ENCODE measurements at places on chromosomes 7 and 10.

DNA sequence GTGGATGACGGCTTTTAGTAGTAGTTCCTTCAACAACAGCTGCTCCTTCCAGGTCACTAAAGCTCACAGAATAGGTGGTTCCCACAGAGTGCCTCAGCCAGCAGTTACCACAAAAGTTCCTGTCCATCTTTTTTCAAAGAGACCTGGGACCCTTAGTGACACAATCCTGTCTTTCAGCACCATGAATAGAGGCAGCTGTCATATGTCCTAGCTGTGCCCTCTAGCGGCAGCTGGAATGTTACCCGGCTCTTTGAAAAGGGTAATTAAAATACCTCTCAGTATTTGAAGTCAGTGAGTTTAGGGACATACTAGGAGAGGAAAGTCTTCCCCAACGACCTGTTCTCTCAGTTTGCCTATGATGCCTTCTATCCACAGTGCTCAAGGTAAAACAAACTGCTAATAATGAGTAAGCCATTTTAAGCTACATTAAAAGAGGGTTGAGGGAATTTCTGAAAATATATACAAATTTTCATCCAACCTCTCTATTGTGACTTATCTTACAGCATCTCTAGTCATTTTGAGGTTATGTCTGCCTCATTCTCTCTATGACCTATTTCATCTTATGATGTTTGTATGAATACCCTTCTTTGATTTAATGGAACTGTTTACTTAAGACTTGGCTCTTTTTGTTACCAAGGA is 290.8 kb downstream of the NXPH1 start:
- DNase-seq, result peak; percentile 90

GRCh38 chr10:21699575-21699974 is 165.5 kb downstream of the MLLT10 start:
- DNase-seq, result no peak

DNA sequence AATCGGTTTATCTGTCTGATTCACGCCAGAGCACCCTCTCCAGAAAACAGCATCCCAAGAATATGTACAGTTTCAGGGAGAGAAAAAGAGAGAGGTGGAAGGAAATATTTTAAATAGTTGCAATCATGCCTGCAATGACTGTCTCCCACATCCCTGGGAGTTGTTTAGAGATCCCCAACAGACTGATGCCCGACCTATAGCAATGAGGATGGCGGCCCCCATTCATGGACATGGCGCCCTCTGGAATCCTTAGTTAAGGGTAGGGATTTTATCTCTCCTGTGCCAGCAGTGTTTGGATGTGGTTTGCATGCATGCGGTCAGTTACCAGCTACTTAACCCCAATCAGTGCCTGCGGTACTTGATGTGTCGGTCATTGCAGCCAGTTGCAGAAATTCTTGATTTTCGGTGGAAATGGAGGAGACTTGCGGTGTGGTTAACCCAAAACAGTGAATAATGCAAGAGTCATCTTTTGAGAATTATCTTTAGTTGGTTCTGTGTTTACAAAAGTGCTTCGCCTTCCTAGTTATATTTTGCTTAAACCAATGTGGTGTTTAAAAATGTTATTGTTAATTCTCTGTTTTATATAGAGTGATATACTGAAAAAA is 186.0 kb upstream of the TCF7L2 start:
- DNase-seq, result no peak

- DNase-seq, result no peak
Measured at GRCh38 chr10:59324597-59324996, 37.8 kb downstream of the FAM13C start.

DNA sequence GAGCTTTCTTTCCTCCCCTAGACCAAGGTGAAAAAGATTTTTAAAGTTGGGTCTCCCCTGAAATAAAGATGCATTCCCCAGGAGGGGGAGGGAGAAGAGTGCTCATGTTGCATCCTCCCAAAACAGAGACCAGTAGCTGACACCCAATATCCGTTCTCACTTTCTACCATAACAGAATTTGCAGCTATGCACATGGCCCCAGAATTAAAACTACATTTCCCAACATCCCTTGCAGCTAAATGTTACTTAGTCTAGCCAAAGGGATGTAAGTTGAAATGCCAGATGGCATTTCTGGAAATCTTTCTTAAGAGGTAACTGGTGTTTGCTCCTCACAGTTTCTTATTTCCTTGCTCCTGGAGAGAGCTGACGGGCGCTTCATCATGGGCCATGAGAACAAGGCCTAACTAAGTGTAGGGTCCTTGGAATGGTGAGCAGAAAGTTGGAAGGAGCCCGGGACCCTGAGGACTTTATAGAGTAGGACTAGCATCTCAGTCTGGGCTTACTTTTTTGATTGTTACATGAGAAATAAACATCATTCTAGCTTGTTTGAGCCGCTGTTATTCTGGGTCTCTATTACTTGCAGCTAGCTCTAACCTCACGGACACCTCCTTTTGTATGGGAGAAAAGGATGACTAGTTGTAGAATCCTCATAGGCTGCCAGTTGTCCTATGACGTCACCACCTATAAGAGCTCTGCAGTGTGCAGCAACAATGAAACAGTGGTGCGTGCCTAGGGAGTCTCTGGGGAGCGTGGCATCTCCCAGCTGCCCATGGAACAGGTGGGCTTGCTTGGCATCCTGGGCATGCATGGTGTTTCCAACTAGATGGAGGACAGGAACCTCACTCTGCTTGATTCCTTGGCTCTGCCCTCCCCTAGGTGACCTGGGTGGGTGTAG is 46.1 kb upstream of the EXOC6 start:
- DNase-seq, result peak; percentile 18

- no peak for DNase-seq
Measured at GRCh38 chr7:7703427-7703826, 15.0 kb downstream of the RPA3 start.

DNA sequence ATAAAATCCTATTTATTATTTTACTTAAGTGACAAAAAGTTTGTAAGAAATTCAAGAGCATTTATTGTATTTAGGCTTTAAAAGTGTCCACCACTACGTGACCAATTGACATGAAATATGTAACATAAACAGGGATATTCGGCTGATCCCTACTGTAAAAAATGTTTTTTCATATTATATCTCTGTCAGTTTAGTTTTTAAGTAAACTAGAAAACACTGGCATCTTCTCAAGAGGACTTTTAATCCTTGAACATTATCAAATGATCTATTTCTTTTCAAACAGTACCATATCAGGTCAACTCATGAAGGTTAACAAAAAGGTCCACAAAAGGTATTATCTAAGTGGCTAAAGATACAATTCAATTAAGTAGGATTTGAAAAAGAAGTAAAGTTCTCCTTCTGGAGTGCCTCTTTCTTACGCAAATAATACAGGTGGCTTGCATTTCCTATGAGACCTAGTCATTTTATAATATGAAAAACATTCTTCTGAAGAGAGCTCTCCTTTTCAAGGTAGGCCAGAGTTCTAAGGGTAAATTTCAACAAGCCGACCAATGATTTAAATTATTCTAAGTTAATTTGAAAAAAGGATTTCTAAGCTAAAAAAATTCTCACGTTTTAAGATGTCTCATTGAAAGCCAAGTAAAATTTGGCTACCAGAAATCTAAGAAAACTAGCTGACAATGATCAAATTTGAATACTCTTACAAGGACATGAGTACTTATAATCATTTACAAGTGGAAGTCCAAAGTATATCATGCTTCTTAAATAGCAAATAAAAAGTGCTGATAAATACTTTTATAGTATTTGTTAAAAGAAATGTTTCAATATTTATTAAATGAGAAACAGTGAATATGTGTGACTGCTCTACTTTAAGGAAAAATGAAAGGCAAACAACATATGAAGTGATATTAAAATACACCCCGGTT is 133.5 kb downstream of the NRBF2 start:
- peak; percentile 36 for DNase-seq

DNA sequence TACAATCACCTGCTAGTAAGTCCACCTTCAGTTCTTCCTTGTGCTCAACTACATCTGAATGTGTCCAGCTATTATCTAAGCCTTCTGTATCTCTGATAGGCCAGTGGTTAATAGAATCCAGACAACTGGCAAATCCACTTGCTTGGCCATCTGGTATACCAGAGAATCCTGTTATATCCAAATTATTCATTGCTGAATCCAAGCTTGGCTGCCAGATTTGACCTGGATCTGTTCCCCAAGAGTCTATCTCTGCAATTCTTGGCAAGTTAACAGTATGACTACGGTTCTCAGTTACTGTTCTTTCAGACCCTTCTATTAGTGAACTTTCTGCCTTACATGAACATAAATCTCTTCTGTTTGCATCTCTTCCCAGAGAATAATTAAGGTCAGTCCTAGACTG is 154.6 kb upstream of the TARP start:
- DNase-seq, result no peak

GRCh38 chr7:28481091-28481926 is 69.0 kb downstream of the CREB5 start:
- DNase-seq, result no peak

DNA sequence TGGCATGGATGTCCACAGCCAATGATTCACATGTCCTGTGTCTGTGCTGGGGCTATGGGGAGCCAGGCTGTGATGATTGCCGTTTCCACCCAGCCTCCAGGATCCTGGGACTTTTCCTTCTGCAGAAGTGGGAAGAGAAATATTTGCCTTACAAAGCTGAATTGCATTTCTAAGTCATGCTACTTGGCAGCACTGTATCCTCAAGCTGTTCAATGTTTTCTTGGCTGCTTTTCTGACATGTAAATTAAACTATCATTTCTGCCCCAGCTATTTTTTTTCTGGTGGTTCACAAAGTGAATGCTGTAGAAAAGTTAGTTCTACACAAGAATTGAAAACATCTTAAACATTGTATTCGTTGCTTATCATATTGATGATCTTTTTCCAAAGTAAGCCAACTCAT is 51.9 kb upstream of the TCERG1L start:
- DNase-seq, result no peak

GRCh38 chr7:20270867-20271266 is 53.7 kb upstream of the MACC1 start:
- peak; percentile 64 for DNase-seq

GRCh38 chr10:1409392-1409791 is 327.9 kb downstream of the ADARB2 start:
- no peak for DNase-seq

- no peak for DNase-seq
Measured at GRCh38 chr7:8134089-8134733, 127.8 kb downstream of the ICA1 start.

DNA sequence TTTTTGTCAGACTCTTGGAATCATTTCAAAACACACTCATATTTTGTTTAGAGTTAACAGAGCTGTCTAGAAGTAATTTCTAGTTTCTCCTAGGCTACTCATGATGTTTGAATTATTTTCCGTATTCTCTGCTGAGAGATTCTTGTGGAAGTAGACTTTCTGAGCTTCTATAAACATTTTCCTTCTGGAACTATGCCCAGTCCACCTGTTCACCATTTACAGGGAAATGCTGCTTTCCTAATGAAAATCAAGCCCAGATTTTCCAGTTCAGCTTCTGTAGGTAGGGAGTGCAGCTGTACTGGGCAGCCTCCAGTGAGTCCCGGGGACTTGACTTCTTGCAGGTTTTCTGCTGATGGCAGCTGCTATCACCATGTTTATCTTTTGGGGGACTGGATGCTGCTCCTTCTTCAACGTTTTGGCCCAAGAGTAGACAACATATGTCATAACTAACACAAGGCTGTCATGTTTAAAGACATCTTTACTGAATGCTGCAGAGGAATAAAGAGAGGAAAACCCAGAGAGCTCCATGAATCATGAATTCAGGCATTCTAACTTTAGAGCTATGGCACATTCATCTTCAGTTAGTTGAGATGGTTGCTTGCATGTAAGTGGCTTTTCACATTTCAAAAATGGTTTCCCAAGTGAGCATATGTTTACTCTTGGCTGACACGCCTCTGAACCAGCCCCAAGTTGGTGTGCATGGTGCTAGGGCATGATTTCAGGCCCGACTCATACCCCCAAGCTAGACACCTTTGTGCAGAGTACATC is 85.6 kb downstream of the SDK1 start:
- DNase-seq, result no peak

DNA sequence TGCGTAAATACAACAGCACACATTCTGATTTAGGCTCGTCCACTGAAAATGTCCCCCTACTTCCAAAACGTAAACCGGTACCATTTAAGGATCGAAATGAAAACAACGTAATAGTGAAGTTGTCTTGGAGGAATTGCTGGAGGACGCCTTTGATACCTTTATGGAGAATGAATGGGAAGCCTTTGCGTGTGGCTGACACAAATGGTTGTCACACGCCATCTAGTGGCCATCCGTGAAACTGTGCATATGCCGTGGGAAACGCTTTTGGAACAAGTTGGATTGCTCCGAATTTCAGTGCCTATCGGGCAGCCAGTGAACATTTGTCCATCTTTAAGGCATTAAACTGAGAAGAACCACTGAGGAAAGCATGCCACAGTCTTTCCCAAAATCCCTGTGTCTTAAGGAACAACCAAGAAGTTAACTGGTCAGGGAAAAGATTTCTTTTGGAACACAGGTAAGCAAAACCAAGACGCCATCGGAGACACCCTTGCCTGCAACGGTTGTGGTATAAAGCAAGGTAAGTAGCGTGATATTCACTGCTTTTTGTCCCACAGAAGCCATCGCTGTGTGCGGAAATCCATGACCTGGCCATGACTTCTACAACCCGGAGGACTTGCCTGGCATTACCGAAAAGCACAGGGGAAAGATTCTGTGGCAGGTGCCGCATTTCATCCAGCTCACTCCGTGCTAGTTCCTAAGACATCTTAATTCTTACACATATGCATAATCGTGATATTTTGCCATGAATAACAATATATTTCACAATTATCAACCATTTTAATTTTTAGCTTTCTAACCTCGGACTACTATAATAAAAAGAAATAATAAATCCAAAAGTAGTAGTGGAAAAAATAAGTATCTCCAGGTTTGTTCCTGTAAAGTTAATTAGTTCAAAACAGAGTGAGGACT is 100.6 kb downstream of the FAM204A start:
- peak; percentile 87 for DNase-seq

GRCh38 chr10:35635576-35635975 is 6.5 kb downstream of the FZD8 start:
- peak; percentile 74 for DNase-seq

DNA sequence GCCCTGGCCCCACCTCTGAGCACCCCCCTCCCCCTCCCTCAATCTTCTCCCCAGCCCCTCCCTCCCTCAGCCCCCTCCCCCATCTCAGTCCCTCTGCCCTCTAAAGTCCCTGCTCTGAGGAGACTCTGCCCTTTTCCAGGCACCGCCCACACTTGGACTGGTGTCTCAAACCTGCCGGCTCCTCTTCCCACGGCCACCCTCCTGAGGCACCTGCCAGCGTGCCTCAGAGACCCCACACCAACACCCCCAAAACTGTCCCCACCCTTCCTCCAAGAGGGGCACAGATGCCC is 34.6 kb upstream of the HSPB1 start:
- DNase-seq, result no peak

GRCh38 chr7:130721486-130722277 is 12.3 kb downstream of the KLF14 start:
- peak; percentile 79 for DNase-seq

GRCh38 chr7:129489491-129489890 is 12.8 kb upstream of the SMKR1 start:
- DNase-seq, result no peak

DNA sequence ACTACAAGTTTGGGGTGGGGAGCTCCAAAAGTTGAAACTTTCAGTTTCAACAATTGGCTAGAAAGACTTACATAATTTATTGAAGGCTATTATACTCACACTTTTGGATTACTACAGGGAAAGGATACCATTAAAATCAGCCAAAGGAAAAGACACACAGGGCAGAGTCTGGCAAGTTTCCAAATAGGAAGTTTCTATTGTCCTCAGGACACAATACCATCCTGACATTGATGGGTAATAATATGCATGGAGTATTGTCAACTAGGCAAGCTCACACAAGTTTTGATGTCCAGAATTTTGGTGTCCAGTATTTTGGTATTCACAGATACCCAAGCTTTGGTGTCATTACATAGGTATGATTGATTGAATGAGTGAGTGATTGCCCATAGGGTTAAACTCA is 872.6 kb upstream of the SORCS1 start:
- DNase-seq, result no peak

GRCh38 chr7:26166684-26167266 is 14.8 kb downstream of the NFE2L3 start:
- peak; percentile 35 for DNase-seq
